ENCODE measurements at places on chromosomes 1 and 21.
A peak's percentile ranks its signal among the peaks of the same experiment; 100 is the strongest.

DNA sequence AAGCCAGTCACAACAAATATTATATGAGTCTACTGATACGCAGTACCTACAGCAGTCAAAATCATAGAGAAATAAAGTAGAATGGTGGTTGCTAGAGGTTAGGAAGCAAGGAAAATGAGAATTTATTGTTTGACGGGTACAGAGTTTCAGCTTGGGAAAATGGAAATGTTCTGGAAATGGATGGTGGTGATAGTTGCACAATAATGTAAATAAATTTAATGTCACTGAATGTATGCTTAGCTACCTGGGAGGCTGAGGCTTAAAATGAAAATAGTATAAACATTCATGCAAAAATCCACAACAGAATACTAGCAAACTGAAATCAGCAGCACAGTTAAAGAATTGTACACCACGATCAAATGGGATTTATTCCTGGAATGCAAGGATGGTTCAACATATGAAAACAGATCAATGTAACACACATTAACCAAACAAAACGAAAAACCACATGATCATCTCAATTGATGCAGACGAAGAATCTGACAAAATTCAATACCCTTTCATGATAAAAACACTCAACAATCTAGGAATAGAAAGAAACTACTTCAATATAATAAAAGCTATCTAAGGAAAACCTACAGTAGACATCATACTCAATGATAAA is 10.7 kb downstream of the TUT4 start:
- DNase-seq: no peak

DNA sequence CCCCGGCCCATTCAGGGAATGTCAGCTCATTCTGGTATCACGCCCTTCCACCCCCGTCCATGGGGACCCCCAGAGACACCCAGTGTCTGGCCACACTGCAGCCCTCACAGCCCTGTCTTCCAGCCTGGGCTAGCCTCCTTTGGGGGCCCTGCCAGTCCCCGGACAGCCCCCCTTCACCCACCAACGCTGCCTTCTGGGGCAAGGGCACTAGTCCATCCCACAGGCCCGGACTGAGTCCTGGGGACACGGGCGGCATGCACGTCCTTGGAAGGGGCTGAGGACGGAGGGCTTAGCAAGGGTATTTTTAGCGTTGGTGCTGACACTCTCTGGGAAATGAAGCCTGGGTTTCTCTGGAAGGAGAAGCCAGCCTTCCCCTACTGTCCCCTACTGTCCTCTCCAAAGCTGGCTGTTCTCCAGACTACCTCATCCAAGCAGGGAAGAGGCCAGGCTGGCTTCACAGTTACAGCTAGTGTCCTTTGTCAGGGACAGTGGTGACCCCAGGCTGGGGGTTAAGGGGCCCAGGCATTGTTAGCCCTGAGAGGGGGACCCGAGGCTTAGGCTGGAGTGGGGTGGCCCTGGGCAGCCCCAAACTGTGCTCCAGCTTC is 39.5 kb downstream of the COQ8A start:
- no peak for DNase-seq

DNA sequence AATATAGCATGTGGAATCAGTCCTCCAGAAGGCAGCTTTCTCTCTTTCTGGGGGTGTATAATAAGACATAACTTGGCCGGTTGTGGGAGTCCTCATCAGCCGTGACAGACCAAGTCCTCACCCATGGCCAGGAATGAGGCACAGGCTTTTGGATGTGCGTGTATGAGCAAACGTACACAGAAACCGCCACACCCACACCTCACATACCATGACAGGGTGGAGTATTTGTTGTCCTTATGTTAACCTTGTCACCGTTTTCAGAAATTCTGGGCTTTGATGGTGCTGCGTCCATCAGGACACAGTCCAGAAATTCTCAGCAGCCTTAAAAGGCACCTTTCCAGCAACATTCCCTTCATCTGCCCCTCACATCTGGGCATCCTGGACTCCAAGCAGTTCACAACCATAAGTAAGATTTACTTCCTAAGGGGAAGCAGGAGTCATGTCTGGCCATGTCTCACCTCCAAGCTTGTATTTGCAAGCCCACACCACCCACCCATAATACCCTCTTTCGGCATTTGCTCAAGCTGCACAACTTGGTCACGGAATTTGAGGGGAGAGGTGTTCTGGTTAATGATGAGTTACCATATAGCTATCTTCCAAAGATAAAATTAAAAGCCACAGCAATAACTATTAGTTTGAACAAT is 12.4 kb downstream of the C1orf116 start:
- DNase-seq: no peak

GRCh38 chr1:180175806-180176205 is 21.1 kb downstream of the QSOX1 start:
- no peak for DNase-seq

DNA sequence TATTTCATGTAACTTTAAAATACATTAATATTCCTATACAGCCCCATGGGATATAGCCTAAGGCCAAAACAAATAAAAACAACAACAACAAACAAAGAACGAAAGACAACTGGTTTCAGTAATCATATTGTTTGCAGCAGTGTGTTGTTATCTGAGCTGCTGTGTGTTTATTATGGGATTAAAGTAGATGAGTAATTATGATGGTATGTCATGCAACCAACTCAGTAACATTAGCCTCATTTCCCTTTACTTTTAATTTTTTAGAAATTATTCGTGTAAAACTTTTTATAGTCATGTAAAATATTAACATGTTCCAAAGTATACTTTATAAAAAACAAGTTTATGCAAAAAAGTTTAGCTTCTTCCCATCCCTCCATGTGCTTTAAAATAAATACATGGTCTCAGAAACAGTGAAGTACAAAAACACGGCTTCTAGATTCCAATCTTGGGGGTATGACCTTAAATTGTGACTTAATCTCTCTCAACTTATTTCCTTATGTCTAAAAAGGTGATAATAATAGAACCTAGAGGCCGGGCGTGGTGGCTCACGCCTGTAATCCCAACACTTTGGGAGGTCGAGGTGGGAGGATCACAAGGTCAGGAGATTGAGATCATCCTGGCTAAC is 176.1 kb downstream of the SLC45A1 start:
- no peak for DNase-seq

DNA sequence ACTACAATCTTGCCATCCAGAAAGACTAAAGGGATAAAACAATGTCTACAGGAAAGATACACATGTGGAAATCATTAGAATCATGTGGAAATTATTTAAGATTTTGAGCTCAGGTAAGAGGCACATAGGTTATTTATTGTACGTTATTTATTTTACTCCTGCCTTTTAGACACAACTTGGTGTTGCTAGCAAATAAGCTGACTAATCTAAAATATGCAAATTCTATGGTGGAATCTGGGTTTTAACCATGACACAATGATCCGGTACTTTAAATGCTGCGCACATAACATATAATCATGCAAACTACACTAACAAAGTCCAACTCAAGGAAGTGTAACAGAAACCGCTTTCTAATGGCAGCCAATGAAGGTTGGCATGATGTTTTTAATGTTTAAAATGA is 112.5 kb downstream of the IFI44 start:
- DNase-seq: no peak

DNA sequence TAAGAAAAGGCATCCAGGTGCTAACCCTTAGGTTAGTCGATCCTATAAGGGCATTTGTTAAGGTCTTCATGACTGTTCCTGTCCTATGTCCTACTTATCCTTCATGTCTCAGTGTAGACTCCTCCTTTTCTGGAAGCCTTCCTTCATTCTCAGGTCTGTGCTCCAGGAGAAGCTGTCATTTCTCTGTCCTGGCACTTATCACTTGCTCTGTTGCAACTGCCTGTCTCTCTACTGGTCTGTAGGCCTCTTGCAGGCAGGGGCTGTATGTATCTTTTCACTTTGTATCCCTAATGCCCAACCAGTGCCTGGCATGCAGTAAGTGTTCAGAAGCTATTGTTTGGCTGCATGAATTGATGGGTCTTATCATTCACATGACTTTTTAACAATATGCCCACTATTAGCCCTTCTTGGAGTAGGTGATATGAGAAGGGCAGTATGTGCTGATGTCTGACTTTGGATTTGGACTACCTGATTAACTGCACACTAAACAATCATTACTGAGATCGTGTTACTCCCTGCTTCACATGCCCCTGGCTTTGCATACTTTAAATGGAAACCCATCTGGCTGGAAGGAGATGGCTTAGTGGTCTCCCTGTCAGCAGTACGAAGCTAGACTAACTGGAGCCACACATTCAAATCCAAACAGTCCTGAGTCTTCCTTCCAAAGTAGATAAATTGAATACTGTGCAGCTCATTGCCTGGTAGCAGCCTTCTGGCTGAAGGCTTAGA is 88.8 kb downstream of the RGL1 start:
- no peak for DNase-seq

GRCh38 chr1:22123071-22123390 is 19.9 kb downstream of the WNT4 start:
- DNase-seq: no peak

DNA sequence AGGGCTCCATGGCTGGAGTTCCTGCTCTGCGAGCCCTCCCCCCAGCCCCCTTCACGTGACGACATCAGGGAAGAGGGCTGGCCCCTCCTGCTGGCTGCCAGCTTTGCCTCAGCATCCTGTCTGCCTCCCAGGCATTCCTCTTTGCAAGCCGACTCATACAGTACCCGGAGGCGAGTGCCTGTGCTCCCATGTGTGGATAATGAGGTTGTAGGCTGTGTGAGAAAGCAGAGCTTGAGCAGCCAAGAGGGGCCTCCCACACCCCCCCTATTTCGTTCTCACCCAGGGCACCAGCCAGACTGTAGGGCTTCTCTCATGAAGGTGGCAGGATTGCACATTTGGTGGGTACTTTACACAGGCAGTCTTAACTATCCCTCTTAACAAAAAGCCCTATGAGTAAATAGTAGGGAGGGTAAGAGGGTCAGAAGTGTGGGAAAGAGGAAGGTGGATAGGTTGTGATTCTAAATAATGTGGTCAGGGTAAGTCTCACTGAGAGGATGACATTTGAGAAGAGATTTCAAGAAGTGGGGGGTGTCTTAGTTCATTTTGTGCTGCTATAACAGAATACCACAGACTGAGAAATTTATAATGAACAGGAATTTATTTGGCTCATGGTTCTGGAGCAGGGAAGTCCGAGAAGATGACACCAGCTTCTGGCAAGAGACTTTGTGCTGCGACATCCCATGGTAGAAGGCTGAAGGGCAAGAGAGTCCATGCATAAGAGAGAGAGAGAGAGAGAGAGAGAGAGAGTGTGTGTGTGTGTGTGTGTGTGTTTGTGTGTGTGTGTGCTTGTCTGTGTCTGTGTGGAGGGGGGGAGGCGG is 113.5 kb downstream of the OMA1 start:
- DNase-seq: no peak

GRCh38 chr1:174131032-174131638 is 28.2 kb upstream of the RABGAP1L start:
- no peak for DNase-seq

GRCh38 chr1:234531151-234531635 is 52.2 kb upstream of the TARBP1 start:
- DNase-seq: no peak

- DNase-seq: no peak
Measured at GRCh38 chr1:228691211-228691610, 44.1 kb upstream of the RHOU start.

GRCh38 chr1:47710329-47711071 is 272.7 kb downstream of the FOXD2 start:
- DNase-seq: peak; percentile 83

DNA sequence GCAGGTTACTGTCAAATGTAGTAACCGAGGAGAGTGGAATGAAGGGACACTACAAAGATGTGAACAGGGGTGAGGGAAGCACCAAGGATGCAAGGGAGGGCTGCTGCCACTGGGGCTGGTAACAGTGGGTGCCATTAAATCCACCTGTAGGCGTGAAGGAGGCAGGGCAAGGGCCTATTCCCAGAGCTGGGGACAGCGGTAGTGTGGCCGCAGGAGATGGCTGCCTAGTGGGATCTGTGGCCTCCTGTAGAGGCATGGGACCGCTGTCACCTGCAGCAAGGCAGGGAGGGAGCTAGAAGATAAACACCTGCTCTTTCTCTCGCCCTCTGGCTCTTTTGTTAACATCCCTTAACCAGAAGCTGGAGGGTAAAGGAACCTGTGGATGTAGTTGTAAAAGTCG is 80.5 kb upstream of the CNIH3 start:
- DNase-seq: no peak

- no peak for DNase-seq
Measured at GRCh38 chr1:34167389-34167788, 2.4 kb upstream of the CSMD2 start.

GRCh38 chr1:201760516-201760915 is 68.4 kb upstream of the IPO9 start:
- DNase-seq: no peak

- no peak for DNase-seq
Measured at GRCh38 chr1:228986093-228986904, 251.0 kb downstream of the RHOU start.

DNA sequence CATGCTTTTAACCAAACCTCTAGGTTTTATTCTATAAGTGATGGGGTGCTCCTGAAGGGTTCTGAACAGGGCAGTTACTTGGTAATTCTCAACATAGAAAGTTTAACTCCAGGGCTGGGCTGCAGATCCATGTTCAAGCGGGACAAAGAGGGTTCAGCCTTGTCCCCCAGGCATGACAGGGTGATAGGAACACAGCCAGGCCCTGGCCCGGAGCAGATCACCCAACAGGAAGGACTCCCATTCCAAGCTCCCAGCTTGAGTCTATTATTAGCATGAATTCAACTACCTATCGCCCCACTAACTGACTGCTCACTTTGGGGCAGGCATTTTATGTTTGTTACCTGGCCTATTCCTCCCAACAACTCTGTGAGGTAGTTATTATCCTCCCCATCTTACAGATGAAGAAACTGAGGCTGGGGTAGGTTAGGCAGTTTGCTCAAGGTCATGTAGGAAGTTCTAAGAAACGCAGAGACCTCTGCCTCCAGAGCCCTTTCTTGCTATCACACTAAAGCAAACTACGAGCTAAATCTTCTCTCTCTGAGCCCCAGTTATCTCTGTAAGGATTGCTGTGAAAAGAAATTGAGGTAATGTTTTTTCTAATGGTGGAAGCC is 14.5 kb downstream of the ASAP3 start:
- no peak for DNase-seq

- no peak for DNase-seq
Measured at GRCh38 chr1:160161965-160162705, 10.7 kb downstream of the ATP1A4 start.

- no peak for DNase-seq
Measured at GRCh38 chr1:20964540-20965484, 177.7 kb upstream of the HP1BP3 start.

GRCh38 chr1:161176468-161177111 is 717 bp downstream of the B4GALT3 start:
- no peak for DNase-seq

DNA sequence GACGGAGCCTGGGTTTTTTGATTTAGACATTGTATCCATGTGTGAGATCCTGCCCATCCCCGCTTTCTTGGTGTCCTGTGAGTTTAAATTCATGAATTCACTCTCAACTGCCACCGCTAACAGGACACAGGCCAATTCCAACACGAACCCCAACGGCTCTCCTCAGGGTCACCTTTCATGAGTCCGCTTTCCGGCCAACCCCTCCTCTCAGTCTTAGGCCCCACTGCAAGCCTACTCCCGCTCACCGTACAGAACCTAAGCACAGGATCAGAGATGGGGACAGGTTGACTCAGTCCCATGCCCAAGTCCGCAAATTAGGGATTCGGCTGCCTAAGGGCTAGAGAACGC is 238 bp upstream of the SCP2 start:
- no peak for DNase-seq
